ENCODE measurements at places on chromosomes 4 and X.

- DNase-seq, result no peak
Observed at GRCh38 chr4:15758294-15758693, 19.8 kb upstream of the CD38 start.

DNA sequence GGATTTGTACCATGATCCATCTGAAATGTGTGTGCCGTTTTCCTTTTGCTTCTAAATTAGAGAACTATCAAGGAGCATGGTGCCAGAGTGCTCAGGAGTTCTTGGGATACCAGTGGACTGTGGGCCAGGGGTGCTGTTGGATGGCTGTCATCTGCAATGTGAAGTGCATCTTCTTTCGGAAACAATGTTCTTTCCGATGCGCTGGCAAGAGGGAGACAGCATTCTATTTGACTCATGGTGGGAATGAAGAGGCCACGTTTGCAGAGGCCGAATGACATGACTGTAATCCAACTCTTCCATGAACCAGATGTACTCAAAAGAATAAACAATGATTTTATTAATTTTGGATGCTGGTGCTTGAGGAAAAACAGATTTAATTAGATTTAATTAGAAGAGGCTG, 45.5 kb downstream of the SORCS2 start:
- DNase-seq, result no peak

DNA sequence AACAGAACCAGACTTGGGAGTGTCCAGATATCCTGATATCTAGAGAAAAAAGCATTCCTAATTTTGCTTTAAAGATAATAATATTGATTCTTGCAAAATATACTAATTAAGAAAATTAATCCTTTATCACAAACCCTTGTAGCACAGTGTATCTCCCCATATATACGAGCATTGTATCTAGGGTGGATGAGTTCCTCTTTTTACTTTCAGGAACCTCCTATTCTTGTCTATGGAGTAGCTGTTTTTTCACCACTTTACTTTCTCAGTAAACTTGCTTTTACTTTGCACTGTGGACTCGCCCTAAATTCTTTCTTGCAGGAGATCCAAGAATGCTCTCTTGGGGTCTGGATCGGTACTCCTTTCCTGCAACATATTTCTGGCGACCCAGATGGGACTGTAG, 103.9 kb downstream of the GLUD2 start:
- no peak for DNase-seq

GRCh38 chr4:180052629-180053028, 2190.6 kb upstream of the TENM3 start:
- no peak for DNase-seq

- no peak for DNase-seq
Observed at GRCh38 chr4:20764366-20764992, 64.2 kb downstream of the PACRGL start.

DNA sequence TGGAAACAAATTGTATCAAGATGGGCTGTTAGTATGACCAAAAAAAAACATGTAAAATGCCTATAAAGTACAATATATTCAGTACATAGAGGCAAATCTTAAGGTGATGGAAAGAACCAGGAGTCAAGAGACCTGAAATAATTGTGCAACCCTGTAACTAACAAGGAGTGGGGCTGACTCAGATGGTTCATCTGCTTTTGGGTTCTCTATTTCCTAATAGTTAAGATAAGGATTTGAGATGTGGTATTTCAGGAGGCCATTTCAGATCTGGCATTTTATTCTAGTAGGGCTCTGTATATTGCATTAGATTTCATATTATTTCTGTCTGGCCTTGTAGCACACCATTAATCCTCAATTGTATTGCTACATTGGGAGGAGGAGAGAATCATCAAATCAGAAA, 268.4 kb downstream of the HS3ST1 start:
- no peak for DNase-seq

- no peak for DNase-seq
Observed at GRCh38 chr4:153765894-153766293, 6.1 kb upstream of the RNF175 start.
